ENCODE measurements at places on chromosomes 13 and 19.

DNA sequence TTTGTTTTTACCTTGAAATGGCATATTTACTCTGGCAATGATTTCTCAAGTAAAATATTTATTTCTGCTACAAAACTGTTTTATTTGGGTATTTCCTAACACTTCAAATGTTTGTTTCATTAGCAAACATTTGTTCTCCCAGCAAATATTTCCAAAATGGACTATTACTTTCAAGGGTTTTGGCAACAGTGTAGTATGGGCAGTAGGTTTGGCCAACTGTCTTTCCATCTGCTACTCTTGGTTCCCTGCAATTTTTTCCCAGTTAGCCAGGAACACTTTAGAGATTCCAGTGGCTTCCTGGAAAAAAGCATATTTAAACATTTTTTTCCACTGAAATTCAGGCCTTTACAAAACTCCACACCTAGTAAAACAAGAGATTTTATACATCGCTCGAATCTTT is 466.6 kb downstream of the SLITRK6 start:
- no peak for DNase-seq

- peak; percentile 76 for DNase-seq
These were observed 37.3 kb downstream of the RNF6 start for GRCh38 chr13:26184791-26185250.

- DNase-seq: no peak
These were observed 6.2 kb upstream of the COLGALT1 start for GRCh38 chr19:17549085-17549740.

DNA sequence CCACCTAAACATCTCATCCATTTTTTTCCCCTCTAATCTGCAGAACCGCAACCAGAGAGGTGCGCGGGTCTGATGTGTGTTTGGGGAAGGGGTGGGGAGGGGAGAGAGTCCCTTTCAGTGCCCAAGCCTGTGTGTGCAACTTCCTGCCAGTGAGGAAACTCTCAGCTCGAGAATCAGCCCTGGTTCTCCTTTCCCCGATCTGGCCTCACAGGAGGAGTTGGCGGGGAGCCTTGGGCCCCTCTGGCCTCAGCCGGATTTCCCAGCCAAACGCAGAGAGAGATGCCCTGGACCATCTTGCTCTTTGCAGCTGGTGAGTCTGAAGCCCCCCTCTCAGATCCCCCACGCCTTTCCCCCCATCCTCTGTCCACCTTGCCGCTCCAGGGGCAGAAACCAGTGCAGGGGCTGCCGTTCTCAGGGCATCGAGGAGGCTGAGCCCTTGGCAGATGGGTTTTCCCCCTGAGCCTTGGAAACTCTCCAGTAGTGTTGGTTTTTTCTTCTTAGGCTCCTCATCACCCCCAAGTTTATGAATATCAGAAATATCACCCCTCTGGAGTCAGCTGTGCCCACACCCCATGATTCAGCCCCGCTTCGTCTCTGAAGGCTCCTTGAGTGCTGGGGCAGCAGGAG is at the start of gene C19orf38:
Gene C19orf38, plus strand, starts transcription at position 186 of the 627 bp plus-strand sequence. Its CDS starts 94 bp downstream, at position 280.
- no peak for DNase-seq

GRCh38 chr13:25046274-25046984 is 49.5 kb upstream of the PABPC3 start:
- DNase-seq: peak; percentile 15

- DNase-seq: no peak
These were observed 240.9 kb upstream of the SERP2 start for GRCh38 chr13:44132710-44133109.

GRCh38 chr13:101452519-101453485 is at the start of gene ITGBL1:
Gene ITGBL1, plus strand, starts transcription at chr13:101452675. Its CDS starts 159 bp downstream, at chr13:101452834.
- no peak for DNase-seq

GRCh38 chr13:108850691-108851090 is 221.3 kb downstream of the MYO16 start:
- DNase-seq: no peak

- no peak for DNase-seq
These were observed 8.9 kb upstream of the MYO1F start for GRCh38 chr19:8585894-8586750.

DNA sequence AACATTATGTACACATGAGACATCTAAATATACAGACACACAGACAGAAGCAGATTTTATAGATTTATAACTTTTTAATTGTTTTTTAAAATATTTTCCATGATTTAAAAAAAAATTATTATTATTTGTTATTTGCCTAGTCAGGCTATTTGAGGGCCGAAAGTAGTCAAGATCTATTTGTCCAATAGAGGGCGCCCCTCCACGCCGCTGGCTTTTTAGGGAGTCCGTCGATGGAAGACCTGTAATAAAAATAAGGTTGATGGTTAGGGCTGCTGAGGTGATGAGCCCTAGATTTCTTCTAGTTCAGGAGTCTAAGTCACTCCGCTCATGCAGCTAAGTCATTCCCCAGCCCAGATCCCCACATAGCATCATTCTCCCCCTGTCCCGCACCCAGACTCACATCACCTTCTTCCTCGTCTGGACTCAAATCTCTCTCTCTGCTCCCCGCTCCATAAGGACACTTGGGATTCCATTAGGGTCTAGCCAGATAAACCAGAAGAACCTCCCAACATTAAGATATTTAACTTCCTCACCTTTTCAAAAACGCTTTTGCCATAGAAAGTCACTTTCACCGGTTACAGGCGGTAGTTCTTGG is 33.9 kb upstream of the CEACAM21 start:
- DNase-seq: no peak

DNA sequence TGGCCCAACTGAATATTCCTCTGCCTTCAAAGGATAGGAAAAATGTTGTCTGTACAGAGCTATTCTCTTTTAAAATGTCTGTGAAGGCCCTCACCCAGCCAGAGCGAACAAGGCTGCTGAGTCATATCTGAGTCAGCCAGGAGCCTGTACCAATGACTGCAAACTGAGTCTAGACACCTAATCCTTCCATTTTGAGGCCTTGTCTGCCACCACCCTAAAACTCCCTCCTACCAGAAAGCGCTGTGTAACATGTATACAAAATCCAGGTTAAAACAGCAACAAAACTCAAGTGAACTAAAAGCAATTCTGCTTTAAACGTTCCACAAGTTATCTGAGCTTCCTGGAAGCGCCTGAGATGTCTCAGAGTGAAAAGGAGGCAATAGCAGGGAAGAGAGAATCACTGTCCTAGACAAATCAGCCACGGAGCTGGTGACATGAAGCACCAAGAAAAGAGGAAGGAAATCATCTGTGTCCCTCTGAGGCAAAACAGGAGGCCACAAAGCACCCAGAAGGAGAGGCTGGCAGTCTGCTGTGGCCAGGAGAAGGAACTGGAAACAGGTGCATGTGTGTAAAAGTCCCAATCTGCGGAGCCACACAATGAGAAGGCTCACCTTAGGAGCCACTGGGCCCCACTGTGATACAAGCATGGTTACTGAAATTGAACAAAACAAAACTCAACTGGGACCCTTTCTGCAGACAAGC is 10.2 kb downstream of the DHRS12 start:
- no peak for DNase-seq

- DNase-seq: no peak
These were observed 10.2 kb downstream of the DOT1L start for GRCh38 chr19:2173767-2174577.

Measured in putamen (tissue), 1 donor.